Stimulated activated CD4-positive, alpha-beta T cell treated with anti-CD3 and anti-CD28 coated beads, Interleukin-4, amount 100 ng/mL, for 24 hours (primary cell): ENCODE measurements at places on chromosomes 3 and 15.
A peak's percentile ranks its signal among the peaks of the same experiment; 100 is the strongest.

- DNase-seq = no peak
Measured at GRCh38 chr3:126964950-126965349, 18.0 kb upstream of the PLXNA1 start.

- peak; percentile 53 for DNase-seq
Measured at GRCh38 chr3:10017636-10018292, 8.5 kb upstream of the FANCD2 start.

DNA sequence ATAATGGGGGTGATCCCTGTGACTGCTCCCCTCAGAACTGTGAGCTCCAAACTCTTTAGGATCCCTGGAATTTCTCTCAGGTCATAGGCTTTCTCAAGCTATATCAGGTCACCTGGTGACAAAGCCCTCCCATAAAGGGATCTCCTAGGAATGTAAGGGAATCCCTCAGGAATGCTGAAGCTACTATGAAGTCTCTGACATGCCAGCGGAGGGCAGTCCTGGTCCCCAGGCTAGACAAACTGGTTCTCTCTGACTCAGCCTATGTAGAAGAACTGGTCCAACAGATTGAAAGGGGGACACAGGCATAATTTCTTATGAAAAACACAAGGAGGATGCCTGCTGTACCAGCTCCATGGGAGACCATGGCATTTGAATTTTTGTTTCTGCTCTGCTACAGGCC is 6.7 kb downstream of the LPCAT4 start:
- no peak for DNase-seq

- DNase-seq = peak; percentile 55
Measured at GRCh38 chr15:98668566-98669308, 20.4 kb downstream of the IGF1R start.
